ENCODE measurements at places on chromosomes 7 and 10.

DNA sequence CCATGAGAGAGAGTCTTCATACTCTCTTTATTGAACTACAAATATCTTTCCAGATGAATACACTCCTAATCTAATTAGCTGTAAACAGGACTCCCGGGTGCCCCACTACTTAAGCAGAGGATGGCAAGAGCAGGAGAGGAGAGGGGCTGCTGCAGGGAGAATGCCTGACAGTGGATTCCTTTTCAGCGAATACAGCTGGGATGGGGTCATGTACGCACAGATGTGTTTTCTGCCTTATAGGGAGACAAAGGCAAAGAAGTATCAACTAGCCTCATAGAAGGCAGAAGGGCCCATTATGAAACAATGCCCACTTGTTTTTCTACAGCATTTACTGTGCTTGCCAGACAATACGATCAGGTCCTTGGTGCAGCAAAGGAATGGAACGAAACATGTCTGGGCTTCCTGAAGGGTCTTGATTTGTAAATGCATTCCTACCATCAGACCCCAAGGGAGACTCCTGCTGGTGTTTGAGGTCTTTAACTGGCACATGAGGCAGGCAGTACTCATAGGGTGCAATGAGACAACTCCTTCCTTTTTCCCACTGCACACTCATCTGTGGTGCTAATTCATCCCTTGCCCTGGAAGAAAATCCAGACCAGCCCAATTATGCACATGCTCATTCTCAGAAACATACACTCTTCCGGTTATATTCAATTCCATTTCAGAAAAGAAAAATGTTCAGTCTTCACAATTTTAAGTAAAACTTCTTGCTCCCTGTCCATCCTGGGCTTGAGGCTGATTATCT lies 117.1 kb downstream of the AOAH start:
- no peak for DNase-seq

GRCh38 chr10:101560298-101561067 lies 27.6 kb downstream of the POLL start:
- DNase-seq, result no peak

DNA sequence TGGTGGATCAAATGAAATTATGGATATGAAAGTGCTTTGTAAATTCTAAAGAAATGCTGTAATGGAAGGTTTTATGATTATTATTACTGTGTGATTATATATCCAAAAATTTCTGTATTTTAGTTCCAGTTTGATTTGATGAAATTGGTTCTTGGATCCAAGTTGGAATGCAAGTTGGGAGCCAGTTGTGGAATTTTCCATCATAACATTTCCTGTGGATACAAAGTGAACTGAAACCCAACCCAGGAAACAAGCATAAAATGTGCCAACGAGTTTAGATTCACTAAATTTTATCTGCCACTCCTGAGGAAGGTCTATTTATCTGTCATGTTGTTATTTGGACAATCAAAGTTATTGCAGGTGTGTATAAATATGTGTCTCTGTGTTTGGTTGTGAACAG lies 131.4 kb upstream of the MDFIC start:
- no peak for DNase-seq

GRCh38 chr7:92612501-92612900 lies 22.3 kb upstream of the FAM133B start:
- DNase-seq, result no peak

DNA sequence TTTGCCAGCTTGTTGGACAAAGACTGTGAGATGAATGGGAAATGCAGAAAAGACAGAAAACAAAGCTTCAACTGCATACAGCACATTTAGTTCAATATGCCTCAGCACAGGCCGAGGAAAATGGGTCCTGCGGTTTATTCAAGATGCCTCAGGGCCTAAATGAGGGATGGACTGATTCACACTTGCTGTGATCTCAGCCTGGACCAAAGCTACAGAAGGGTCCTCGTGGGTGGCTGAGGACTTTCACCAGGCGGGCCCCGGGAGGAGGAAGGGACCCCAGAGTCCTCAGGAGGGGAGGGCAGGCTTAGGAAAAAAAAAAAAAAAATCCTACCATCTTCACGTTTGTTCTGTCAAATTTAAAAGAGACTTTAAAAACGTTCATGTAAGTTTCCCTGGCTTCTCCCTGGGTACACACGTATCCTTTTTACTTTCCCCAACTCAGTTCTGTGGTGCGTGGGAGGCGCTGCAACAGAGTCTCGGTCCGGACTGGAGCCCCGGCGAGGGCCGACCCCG lies 624 bp upstream of the ZNF783 start:
- no peak for DNase-seq

DNA sequence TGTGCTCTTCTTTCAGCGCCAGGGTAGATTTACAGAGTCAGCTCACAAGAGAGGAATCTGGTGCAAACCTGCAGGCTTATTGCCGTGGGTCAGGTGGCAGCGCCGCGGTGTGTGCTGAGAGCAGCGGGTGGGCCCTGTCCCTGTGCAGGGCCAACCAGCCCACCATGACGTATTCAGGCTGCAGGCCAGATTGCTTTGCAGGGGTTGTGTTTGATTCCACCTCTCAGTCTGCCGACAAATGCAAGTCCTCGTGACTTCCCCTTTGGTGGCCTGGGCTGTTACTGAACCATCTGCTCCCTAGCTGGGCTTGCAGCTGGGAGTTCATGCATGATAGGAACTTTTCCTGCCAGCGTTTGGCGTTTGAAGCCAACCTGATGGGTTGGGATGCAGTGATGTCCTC lies 66.7 kb upstream of the LEP start:
- DNase-seq, result no peak
